Endothelial cell of umbilical vein (primary cell): ENCODE measurements at places on chromosomes 5 and 9. TPM values are rescaled to one million over a fixed set of nuclear protein-coding genes. Genes with fewer than 3 reads are reported as not detected.

Gene CATSPER3
- total RNA-seq, result 0.71 TPM in 1 of 2 replicates, not detected in the other

Gene SPTLC1
- total RNA-seq, result 64.6 and 68.5 TPM in 2 replicates

Gene SLC9A3
- 0.82 and 0.92 TPM in 2 replicates for total RNA-seq

DNA sequence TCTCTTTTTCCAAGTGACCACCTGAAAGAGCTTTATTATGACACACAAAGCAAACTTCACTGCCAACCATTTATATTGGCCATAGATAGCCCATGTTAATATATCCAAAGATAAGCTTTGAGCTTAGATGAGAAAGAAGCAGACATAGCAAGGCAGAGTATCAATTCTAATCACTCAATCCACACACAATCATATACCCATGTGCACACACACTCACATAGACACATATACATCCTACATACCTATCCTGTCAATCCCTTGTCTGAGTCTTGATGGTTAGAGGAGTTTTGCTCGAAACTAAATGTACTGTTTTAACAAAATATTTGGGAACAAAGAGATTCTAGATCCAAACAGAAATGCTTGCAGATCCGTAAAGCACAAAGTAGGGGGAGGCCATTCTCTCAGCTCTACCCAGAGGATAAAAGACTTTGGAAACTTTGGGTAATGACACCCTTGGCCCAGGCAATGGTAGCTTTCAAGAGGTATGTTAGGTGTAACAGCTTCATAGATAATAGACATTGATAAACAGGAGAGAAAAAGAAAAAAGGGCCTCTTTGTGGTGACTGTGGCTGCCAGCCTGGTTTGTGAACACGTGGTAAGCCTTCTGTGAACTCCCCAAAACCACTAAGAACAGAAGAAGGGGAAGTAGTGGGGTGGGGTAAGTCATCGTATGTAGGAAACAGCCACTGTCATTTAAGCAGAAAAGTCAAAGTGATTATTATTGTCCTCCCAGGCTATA is 121.6 kb downstream of the TLR4 start:
- no peak overlapping the region for H3K27ac ChIP-seq
- no peaks in the 10 kb centered on the region for H3K4me1 ChIP-seq
- H3K4me3 ChIP-seq, result no peak overlapping the region
- H3K27me3 ChIP-seq, result no peaks in the 10 kb centered on the region

GRCh38 chr5:111530298-111530740 is 18.0 kb upstream of the STARD4 start:
- peak overlapping the region; percentile 84 for H3K27ac ChIP-seq
- H3K27me3 ChIP-seq, result no peaks in the 10 kb centered on the region
- peak; percentile 90 for DNase-seq
- no peak overlapping the region for H3K4me3 ChIP-seq

DNA sequence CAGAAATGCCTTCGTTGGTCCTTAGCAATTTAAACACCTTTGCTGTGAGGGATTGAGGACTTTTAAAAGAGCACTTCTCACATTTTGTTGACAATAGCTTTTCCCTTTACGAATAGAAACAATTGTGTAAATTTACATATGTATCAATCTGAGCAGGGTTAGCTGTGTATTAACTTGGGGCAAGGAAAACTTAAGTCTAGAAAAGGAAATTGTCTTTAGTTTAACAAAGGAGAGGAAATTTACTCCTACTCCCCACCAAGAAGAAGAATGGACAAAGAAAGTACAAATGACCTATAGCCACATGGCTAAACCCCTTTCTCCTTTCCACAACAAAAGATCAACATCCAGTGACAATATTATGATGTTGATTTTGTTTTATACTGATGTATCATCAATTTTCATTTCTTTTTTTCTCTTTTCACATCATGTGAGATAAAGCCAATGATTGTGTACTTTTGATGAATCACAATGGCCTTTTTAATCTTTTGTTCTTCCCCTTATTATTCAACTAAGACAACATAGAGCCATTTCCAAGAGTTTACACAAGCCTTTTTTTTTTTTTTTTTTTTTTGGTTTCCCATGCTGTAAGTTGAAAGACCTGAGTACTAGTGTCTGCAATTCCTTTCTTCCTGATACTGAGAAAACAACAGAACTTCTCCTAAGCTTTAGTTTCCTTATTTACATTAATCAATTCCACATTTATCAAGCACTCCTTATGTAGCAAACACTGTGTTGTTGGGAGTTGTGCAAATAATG is 19.0 kb downstream of the FOXB2 start:
- peaks cover under 1% of the 10 kb centered on the region for H3K27me3 ChIP-seq
- peak; percentile 11 for DNase-seq
- H3K36me3 ChIP-seq, result no peaks in the 10 kb centered on the region
- no peak overlapping the region for H3K4me3 ChIP-seq
- H3K27ac ChIP-seq, result no peak overlapping the region
- no peaks in the 10 kb centered on the region for H3K4me1 ChIP-seq

GRCh38 chr9:132234535-132234934 is 72.7 kb downstream of the NTNG2 start:
- H3K27ac ChIP-seq, result no peak overlapping the region
- no peak overlapping the region for H3K4me3 ChIP-seq
- no peak for DNase-seq
- no peaks in the 10 kb centered on the region for H3K4me1 ChIP-seq

- no peak for DNase-seq
- H3K4me3 ChIP-seq, result no peak overlapping the region
- no peaks in the 10 kb centered on the region for H3K27me3 ChIP-seq
- H3K4me1 ChIP-seq, result peaks cover 34% of the 10 kb centered on the region
Measured at GRCh38 chr9:134390947-134391318, 64.7 kb downstream of the RXRA start.

GRCh38 chr5:103271570-103272289 is 13.2 kb downstream of the MACIR start:
- peak; percentile 52 for DNase-seq
- H3K4me3 ChIP-seq, result no peak overlapping the region
- peaks cover 20% of the 10 kb centered on the region for H3K4me1 ChIP-seq

DNA sequence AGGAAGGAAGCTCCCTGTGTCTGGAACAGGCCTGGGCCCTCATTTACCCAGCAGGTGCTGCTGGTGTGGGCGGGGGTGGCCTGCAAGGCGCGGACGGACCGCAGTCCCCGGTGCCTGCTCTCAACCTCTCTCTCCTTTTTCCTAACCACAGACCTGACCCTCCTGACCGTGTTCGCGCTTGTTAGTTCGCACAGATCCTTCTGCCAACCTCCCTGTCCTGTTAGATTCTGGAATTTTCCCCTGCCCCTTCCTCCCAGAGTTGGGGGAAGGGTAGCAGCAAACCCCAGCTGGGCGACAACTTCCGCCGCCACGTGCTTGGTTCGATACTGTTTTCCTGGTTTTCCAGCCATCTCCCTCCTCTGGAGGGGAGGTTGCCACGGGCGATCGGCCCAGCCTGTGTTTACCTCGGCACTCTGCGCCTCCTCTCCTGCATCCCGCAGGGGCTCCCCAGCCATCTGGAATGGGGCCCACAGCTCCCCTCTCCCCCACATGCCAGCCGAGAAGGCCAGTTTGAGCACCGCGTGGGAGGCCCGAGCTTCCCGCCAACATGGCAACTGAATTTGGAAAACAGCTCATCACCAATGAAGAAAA is 70.8 kb upstream of the UNC5A start:
- no peak overlapping the region for H3K4me3 ChIP-seq
- H3K27ac ChIP-seq, result no peak overlapping the region
- no peaks in the 10 kb centered on the region for H3K36me3 ChIP-seq
- no peak for DNase-seq

GRCh38 chr5:144130306-144130705 is 40.2 kb downstream of the YIPF5 start:
- no peak overlapping the region for H3K4me3 ChIP-seq
- no peak overlapping the region for H3K27ac ChIP-seq
- H3K4me1 ChIP-seq, result no peaks in the 10 kb centered on the region
- H3K27me3 ChIP-seq, result no peaks in the 10 kb centered on the region
- no peak for DNase-seq

- H3K27ac ChIP-seq, result peak overlapping the region; percentile 72
- H3K4me1 ChIP-seq, result peaks cover 37% of the 10 kb centered on the region
- DNase-seq, result peak; percentile 46
- H3K36me3 ChIP-seq, result peaks cover 5% of the 10 kb centered on the region
Measured at GRCh38 chr5:154309805-154310204, 119.3 kb downstream of the GALNT10 start.

GRCh38 chr9:125744616-125745015 is 2.6 kb upstream of the PBX3 start:
- no peaks in the 10 kb centered on the region for H3K36me3 ChIP-seq
- H3K27me3 ChIP-seq, result peaks cover 3% of the 10 kb centered on the region
- no peak for DNase-seq
- no peak overlapping the region for H3K4me3 ChIP-seq
- peaks cover 11% of the 10 kb centered on the region for H3K4me1 ChIP-seq
